ENCODE measurements at places on chromosomes 16 and 17.

DNA sequence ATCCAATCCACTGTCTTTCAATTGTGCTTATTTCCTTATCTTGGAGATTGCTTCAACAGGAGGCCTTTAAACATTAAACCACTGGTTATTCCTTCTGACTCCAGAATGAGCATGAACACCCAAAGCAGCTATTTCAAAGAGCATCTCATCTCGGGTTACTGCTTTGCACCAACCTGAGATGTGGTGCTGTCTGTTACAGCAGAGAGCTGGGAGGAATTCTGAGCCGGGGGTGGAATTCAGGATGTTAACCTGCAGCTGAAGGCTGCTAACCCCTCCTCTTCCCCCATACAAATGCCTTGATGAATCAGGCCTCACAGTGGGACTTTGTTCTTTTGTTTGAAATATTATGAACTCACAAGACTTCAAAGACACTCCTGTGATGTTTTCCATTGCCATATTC lies 113.1 kb downstream of the SHISA9 start:
- DNase-seq: no peak

- peak; percentile 14 for DNase-seq
Measured at GRCh38 chr16:49857423-49858181, 1.7 kb upstream of the ZNF423 start.

- DNase-seq: no peak
Measured at GRCh38 chr16:67544329-67544841, 15.8 kb downstream of the RIPOR1 start.

GRCh38 chr17:13477180-13477611 lies 124.5 kb downstream of the HS3ST3A1 start:
- no peak for DNase-seq

- DNase-seq: no peak
Measured at GRCh38 chr16:69318911-69319289, 7.8 kb downstream of the VPS4A start.

DNA sequence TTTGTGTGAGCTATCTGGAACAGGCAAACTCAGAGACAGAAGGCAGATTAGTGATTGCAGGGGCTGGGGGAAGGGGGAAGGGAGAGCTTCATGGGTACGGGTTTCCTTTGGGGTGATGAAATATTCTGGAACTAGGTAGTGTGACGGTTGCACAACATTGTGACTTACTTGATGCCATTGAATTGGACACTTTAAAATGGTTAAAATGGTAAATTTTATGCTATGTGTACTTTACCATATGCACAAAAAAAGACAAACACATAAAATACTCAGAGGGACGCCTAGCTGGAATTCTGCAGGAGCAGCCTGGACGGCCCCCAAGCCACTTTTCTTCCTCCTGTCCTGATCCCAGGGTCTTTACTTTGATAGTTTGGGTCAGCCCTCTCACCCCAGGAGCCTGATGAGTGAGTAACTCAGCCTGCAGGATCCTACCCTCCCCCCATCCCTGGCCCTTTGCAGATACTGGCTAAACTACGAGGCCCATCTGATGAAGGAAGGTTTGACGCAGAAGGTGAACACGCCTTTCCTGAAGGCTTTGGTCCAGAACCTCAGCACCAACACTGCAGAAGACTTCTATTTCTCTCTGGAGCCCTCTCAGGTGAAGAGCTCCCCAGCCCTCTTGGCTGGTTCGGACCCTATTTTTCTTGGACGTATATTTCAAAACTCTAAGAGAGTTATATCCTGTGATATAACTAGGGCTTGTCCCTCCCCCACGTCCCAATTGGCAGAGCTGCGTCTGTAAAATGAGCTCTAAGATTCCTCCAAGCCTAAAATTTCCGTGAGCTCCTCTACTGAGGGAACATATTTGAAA lies 7.8 kb downstream of the ADGRG3 start:
- no peak for DNase-seq

- no peak for DNase-seq
Measured at GRCh38 chr16:19589771-19590302, 34.3 kb downstream of the VPS35L start.

- DNase-seq: no peak
Measured at GRCh38 chr17:6708357-6708961, 4.7 kb downstream of the SLC13A5 start.

GRCh38 chr17:57677858-57678257 lies 67.2 kb downstream of the CCDC182 start:
- DNase-seq: peak; percentile 2

DNA sequence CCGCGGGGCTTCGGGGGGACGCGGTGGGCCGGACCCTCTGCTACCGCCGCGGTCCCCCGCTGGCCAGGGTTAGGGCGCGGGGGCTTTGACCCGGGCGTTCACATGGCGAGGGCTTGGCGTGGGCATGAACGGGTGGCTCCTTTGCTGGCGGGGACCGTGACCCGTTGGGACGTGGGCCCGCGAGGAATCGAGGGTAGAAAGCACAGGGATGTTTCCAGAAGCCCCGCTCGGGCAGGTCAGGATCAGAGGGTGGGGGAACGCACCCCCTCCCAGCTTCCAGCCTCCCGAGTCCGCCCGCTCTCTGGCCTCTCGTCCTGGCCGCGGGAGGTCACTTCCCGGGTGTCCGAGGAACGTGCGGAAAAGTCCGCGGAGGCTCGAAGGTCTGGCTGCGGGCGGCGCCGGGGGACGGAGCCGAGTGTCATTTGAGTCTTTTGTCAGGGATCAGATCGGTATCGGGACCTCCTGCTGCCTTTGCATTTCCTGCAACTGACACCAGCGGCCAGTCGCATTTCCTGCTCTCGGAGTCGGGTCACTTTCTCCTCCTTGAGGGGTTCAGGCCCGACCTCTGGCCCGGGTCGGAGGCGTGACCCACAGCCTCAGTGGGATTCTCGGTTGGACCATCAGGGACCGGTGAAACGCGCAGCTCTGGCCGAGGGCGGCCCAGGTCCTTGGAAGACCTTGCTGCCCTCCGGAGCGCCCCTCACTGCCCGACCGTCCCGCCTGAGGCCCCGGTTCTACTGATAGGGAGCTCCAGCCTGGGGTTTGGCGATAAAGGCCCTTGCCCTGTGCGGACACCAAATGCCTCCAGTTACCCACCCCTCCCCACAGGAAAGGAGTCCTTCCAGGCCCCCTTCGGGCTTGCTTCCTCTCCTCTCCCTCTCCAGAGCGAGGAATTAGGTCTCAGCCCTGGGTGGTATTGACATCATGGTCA lies 702 bp upstream of the WNT3 start:
- no peak for DNase-seq

DNA sequence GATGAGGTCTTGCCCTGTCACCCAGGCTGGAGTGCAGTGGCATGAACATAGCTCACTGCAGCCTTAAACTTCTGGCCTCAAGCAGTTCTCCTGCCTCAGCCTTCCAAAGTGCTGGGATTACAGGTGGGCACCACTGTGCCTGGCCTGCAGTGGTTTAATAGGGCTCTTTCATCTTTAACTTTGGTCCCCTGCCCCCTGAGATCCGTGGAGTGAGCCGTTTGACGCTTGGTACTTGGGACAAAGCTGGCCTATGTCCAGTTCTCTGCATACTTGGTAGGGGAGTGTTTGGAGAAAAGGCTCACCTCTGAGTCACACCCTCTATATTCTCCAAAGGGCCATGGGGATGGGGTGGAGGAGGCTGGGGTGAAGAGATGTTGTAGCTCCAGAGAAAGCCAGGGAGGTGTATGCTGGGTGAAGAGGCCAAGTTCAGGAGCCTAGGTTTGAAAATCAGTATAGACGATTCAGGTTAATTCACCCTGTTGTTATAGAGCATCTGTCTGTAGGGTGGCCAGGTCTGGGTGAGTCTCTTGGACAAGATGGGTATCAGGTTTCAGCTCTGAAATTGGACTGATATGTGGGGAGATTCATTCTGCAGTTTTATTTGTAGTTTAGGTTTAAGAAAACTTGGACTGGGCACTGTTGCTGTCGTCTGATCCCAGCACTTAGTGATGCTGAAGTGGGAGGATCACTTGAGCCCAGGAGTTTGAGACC lies 17.6 kb downstream of the ABCC1 start:
- DNase-seq: no peak

- no peak for DNase-seq
Measured at GRCh38 chr16:10637337-10638037, 57.1 kb upstream of the EMP2 start.

DNA sequence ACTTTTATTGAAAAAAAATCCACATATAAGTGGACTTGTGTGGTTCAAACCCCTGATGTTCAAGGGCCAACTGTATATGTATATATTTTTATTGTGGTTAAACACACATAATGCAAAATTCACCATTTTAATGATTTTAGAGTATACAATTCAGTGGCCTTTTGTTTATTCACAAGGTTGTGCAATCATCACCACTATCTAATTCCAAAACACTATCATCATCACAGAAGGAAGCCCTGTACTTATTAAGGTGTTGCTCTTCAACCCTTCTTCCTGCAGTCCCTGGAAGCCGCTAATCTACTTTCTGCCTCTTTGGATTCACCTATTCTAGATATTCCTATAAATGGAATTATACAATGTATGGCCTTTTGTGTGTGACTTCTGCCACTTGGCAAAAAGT lies 23.0 kb downstream of the MAP2K6 start:
- DNase-seq: no peak

GRCh38 chr16:8596581-8596980 lies 6.3 kb upstream of the TMEM114 start:
- DNase-seq: no peak

DNA sequence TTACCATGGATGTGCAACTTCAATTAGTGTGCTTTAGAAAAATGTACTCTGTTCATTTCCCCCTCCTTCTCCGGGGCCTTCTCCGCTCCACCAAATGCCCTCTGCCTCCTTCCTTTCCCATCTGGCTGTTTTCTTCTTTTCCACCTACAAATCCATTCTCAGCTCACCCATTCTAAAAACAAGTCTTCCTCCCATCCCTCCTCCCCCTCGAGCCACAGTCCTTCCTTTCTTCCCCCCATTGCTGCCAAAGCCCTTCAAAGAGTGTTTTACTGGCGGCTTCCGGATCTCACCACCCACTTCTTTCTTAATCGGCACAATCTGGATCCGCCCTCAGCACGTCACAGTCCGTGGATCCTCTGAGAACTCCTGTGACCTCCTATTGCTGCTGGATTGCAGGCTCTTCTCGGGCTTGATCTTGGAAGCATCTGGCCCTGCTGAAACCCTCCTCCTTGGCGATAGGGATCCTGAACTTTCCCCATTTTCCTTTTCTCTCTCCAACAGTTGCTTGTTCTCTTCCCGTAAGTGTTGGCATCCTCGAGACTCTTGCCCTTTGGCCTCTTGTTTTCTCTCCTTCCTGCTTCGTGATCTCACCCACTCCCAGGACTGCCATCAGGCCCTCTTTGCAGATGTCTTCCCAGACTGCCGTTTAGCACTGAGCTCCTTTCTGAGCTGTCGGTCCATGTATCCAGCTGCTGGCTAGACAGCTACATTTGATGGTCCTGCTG lies 36.0 kb upstream of the FBXO47 start:
- DNase-seq: no peak

- no peak for DNase-seq
Measured at GRCh38 chr17:62935098-62935497, 30.9 kb upstream of the TANC2 start.

- DNase-seq: no peak
Measured at GRCh38 chr16:89052890-89053724, 40.5 kb upstream of the ACSF3 start.

DNA sequence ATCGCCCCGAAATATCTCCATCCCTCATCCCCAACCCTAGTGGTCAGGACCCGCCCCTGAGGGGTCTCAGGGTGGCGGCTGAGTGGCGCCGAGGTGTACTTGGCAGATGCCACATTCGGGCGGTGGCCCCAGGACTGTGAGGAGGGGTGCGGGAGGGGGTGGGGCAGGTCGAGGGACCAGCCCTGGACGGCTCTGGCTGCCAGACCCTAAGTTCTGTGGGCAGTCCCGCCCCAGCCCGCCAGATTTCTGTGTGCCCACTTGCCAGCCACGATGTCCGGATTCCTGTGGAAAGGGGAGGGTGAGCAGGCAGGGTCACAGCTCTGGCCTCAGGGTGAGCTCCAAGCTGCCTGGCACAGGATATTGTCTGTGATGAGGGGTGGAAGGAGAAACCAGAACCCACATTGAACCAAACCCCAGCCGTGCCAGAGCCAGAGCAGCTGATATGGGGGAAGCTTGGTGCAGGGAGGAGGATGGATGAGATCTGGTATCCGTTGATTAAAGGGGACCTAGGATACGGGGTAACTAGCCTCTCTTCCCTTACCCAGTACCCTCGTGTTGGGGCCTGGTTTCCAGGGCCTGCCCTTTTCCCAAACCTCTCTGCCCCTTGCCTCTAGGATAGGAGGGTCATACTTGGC lies 1.1 kb upstream of the CHAD start:
- no peak for DNase-seq

DNA sequence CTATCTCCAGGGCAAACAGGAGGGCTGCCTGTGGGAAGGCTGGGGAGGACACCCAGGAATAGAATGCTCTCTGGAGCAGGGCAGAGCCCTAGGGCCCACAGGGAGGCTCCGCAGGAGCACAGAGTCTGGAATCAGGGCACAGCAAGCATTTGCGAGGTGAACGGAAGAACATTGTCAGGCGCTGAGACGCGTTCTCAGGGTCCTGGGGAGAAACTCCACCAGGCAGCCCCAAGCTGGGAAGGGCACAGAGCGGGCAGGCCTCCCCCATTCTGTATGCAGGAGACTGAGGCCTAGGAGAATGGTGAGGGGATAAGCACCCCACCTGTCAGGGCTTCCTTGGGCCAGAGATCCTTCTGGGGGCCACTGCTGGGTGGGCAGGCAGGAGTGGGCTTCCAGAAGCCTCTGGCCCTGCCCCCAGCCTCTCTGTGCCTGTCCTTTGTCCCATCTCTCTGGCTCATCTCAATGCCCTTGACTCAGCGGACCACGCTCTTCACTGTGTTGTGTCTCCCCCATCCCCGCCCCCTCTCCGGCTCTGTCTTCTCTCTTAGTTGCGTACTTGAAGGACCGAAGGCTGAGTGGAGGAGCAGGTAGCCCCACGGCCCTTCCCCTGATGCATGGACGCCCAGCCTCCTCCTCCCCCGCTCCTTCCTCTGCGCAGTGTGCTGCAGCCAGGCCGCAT lies 5.1 kb upstream of the SETD6 start:
- no peak for DNase-seq

GRCh38 chr17:18139949-18140348 lies 31.4 kb downstream of the MYO15A start:
- DNase-seq: no peak

DNA sequence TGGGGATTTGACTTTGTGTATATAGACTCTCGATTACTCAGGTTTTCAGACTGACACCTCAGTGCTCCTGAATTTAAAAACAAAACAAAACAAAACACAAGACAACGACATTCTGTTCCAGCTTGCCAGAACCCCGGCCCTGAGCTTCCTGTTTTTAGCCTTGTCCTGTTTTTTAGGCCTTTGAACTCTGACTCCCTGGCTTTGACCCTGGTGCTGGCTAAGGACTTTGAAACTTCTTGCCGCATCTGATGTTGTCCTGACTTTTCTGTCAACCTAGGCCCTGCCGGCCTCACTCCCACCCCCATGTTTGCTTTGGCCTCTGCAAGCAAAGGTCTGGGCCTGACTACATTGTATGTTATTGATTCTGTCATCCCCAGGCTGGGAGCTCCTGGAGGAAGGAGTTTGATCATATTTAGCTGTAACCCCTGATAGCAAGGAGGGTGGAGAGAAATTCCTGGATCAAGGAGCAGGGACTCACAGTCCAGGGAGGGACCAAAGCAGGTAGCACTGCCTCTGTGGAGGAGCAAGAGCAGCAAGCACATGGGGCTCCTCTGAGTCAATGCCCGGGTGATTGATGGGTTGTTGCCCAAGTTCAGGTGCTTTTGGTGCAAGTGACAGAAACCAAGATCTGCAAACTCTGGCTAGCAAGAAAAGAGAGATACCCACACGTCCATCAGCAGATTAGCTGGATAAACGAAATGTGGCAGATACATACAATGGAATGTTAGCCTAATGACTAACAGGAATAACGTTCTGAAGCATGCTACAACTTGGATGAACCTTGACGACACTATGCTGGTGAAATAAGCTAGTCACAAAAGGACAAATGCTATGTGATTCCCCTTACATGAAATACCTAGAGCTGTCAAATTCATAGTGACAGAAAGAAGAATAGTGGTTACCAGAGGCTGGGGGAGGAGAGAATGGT lies 7.7 kb downstream of the CCL16 start:
- no peak for DNase-seq
